ENCODE measurements at places on chromosomes 13 and 19. TPM values are rescaled to one million over a fixed set of nuclear protein-coding genes. Genes with fewer than 3 reads are reported as not detected.

Gene MEDAG
- 47.0 TPM for total RNA-seq

Gene IL12RB1
- total RNA-seq, result under 0.01 TPM

DNA sequence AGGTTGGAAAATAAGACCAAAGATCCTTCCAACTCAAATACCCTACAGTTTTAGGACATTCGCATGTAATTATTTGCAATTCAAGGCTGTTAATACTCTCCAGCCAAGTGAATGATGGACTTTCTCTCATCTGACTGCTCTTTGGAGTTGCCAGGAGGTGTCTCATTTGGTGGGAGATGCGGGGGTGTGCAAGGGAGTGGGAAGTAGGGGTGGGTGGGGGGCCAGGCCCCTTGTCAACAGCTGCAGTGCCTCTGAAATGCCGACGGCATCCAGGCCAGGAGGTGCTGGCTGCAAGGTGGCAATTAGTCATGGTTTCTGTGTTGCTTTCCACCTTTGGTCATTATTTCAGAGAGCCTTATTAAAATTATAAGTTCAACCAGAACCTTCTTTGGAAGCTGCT lies 121.5 kb downstream of the KL start:
- H3K36me3 ChIP-seq, result peaks cover 7% of the 10 kb centered on the region
- H3K4me1 ChIP-seq, result peaks cover 2% of the 10 kb centered on the region
- no peak overlapping the region for H3K4me3 ChIP-seq
- no peaks in the 10 kb centered on the region for H3K27me3 ChIP-seq

DNA sequence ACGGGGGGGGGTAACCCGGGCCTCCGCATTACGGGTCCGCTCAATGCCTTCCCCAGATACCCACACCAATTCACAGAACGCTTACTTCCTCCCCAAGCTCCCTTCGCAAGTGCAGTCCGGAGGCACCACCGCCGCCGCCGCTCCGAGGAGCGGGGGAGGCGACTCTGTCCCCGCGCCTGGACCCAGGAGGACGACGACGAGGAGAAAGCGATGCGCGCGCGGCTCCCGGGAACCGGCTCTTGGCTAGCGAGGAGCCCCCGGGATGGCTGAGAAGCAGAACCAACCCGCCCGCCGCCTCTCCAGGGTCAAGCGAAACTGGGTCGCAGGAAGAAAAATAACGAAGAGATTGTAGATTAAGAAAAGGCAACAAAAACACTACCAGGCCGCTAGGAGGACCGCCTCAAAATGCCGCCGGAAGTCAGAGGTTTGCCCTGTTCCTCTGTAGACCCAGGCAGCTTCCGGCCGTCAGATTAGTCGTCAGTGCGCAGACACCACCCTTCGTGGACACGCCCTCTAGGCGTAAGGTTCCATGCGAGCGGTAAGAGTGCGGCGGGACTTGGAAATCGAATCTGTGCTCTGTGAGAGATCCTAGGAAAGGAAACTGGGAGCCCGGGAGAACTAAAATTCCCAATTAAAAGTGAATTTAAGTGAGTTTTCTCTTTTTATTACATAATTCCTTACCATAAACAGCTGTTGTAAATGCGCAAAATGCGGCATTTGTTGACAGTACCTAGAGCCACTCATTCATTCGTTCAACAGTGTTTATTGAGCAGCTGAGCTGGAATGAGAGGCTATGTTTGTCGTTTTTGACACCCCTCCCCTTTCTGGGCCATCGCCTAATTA lies at the start of gene ZC3H13:
TSS of gene ZC3H13 (minus strand) at position 428 of the 843 bp plus-strand sequence. CDS start 7,239 bp downstream, outside the sequence.
- H3K27ac ChIP-seq, result peak within 1 kb of the TSS; percentile 89
- peaks cover 2% of the 10 kb centered on the region for H3K4me1 ChIP-seq
- H3K36me3 ChIP-seq, result no peaks in the 10 kb centered on the region
- no peaks in the 10 kb centered on the region for H3K27me3 ChIP-seq
- DNase-seq, result peak; percentile 97
- H3K4me3 ChIP-seq, result peak within 1 kb of the TSS; percentile 100

DNA sequence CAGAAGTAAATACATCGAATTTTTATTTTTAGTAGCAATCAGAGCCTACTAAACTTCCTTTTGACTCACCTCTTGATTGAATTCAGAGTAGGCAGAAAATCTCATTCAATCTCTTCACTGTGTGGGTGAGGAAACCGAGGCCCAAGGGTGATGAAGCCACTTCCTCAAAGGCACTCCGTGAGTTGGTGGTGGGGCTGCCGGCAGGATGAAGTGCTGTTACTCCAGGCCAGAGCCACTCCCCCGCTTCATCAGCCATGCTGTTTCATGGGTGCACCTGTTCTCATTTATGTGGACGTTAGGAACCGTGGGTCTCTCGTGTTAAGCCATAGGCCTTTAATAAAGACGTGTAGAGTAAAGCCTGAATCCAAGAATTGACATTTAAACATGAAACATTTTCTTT lies 13.2 kb downstream of the ING1 start:
- H3K27me3 ChIP-seq, result no peaks in the 10 kb centered on the region
- H3K4me3 ChIP-seq, result no peak overlapping the region
- no peak overlapping the region for H3K27ac ChIP-seq
- no peak for DNase-seq
- H3K4me1 ChIP-seq, result no peaks in the 10 kb centered on the region

DNA sequence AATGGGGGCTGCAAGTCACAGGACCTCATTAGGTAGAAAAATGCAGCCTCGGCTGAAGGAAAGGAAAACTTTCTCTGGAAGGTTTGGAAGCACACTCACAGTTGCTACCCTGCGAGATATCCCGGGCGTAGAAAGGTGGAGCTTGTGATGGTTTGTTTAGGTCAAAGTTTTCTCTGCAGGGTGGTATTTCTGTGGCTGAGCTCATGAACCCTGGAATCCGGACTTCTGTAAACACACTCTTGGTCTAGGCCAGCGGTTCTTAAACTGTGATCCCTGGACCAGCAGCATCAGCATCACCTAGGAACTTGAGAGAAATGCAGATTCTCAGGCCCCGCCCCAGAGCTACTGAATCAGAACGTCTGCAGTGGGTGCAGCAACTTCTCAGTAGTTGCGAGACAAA lies 3.3 kb upstream of the SLC15A1 start:
- H3K4me3 ChIP-seq, result no peak overlapping the region
- no peaks in the 10 kb centered on the region for H3K4me1 ChIP-seq
- no peak overlapping the region for H3K27ac ChIP-seq
- H3K27me3 ChIP-seq, result peaks cover 28% of the 10 kb centered on the region

- H3K4me1 ChIP-seq, result no peaks in the 10 kb centered on the region
- no peak for DNase-seq
- no peak overlapping the region for H3K4me3 ChIP-seq
- no peak overlapping the region for H3K27ac ChIP-seq
- H3K36me3 ChIP-seq, result peaks cover 18% of the 10 kb centered on the region
- H3K27me3 ChIP-seq, result no peaks in the 10 kb centered on the region
Observed at GRCh38 chr19:42200116-42200715, 17.3 kb downstream of the DEDD2 start.

DNA sequence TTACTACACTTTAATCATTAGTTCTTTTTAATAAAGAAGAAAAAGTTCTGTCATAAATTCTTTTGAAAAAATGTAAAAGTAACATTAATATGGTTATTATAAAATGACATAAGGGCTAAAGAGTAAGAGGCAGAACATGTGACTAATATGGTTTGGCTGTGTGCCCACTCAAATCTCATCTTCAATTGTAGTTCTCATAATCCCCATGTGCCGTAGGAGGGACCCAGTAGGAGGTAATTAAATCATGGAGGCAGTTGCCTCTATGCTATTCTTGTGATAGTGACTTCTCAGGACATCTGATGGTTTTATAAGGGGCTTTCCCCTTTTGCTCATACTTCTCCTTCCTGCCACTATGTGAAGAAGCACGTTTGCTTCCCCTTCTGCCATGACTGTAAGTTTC lies 104.5 kb downstream of the UGGT2 start:
- no peaks in the 10 kb centered on the region for H3K36me3 ChIP-seq
- no peak overlapping the region for H3K27ac ChIP-seq
- H3K4me3 ChIP-seq, result no peak overlapping the region
- H3K4me1 ChIP-seq, result no peaks in the 10 kb centered on the region

DNA sequence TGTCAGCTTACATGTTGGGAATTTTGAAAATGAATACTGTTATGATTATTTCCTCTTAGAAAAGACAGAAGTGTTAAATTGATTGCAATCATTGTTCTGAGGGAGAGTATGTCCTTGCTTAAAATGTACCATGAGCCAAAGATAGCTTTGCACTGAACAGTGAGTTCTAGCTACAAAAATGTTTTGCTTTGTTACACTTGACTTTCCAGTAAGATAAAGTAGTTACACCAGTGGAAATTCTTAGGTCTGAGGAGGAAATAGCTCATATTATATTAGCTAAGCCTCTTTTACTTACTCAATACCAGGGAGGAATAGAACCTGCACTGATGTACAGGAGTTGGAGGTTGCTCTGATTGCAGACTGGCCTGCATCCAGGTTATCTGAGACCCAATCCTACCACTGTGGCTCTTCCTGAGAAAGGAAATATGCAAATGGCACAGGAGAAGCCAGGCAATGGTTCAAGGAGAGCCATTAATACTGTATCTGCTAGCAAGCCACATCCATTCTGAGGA lies 53.0 kb upstream of the FBXL3 start:
- peaks cover 9% of the 10 kb centered on the region for H3K36me3 ChIP-seq
- no peaks in the 10 kb centered on the region for H3K27me3 ChIP-seq
- no peak overlapping the region for H3K4me3 ChIP-seq
- H3K27ac ChIP-seq, result no peak overlapping the region

GRCh38 chr13:41746259-41746658 lies 214.7 kb downstream of the VWA8 start:
- no peaks in the 10 kb centered on the region for H3K27me3 ChIP-seq
- no peak overlapping the region for H3K4me3 ChIP-seq
- DNase-seq, result peak; percentile 86
- no peaks in the 10 kb centered on the region for H3K36me3 ChIP-seq
- no peak overlapping the region for H3K27ac ChIP-seq
- H3K4me1 ChIP-seq, result peaks cover 2% of the 10 kb centered on the region

DNA sequence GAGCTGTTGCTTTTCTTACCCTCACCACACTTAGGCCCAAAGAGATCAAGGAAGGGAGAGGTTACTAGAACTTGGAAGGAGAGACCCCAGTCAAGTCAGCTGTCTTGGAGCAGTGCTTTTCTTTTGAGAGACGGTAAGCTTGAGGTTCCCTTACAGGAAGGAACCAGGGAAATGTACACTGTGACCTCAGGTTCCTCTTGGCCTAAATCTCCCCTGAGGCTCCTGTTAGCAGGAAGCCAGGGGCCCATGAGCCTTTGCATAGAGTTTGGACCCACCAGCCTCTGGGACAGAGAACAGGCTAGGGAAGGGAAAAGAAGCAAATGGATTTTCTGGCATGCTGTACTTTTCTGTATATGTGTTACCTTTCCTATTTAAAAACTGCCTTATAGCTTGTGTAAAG lies 5.9 kb upstream of the GPR18 start:
- no peaks in the 10 kb centered on the region for H3K36me3 ChIP-seq
- no peaks in the 10 kb centered on the region for H3K27me3 ChIP-seq
- no peak overlapping the region for H3K27ac ChIP-seq
- H3K4me1 ChIP-seq, result no peaks in the 10 kb centered on the region
- DNase-seq, result no peak
- H3K4me3 ChIP-seq, result no peak overlapping the region

DNA sequence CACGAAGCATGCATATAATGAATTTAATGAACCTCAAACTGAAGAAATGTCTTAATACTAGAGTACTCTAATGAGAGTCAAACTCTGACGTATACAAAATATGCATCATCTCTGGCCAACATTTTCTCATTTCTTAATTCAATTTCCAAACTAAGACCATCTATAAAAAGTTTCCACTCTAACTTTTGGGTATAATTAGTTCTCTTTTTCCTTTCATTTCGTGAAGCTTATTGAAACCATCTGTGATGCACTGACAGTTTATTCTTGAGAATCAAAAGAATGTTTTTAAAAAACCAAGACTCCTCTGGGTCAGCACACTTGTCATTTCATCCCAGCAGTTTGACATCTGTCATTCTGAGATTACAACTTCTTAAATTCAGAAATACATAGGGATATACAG lies 90.0 kb downstream of the CAB39L start:
- no peaks in the 10 kb centered on the region for H3K27me3 ChIP-seq
- H3K36me3 ChIP-seq, result no peaks in the 10 kb centered on the region
- DNase-seq, result no peak
- no peak overlapping the region for H3K4me3 ChIP-seq

DNA sequence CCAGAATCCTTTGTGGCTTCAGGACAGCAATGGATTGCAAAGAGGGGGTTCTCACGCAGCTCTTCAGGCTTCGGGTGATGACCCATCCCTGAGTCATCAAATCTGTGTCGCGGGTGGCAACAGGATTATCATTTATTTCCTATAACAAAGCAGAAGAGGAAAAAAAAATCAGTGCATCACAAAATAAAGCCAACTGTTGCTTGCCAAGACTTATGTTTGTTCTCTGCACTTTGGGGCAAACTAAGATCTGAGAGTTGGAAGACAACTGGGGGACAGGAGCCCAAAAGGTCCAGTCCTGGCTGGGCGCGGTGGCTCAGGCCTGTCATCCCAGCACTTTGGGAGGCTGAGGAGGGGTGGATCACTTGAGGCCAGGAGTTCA lies 6.4 kb downstream of the GNA15 start:
- no peaks in the 10 kb centered on the region for H3K27me3 ChIP-seq
- H3K36me3 ChIP-seq, result no peaks in the 10 kb centered on the region

GRCh38 chr13:28889086-28889732 lies 69.1 kb downstream of the MTUS2 start:
- H3K27me3 ChIP-seq, result no peaks in the 10 kb centered on the region
- H3K36me3 ChIP-seq, result no peaks in the 10 kb centered on the region
- H3K27ac ChIP-seq, result no peak overlapping the region
- H3K4me3 ChIP-seq, result no peak overlapping the region
- H3K4me1 ChIP-seq, result no peaks in the 10 kb centered on the region

DNA sequence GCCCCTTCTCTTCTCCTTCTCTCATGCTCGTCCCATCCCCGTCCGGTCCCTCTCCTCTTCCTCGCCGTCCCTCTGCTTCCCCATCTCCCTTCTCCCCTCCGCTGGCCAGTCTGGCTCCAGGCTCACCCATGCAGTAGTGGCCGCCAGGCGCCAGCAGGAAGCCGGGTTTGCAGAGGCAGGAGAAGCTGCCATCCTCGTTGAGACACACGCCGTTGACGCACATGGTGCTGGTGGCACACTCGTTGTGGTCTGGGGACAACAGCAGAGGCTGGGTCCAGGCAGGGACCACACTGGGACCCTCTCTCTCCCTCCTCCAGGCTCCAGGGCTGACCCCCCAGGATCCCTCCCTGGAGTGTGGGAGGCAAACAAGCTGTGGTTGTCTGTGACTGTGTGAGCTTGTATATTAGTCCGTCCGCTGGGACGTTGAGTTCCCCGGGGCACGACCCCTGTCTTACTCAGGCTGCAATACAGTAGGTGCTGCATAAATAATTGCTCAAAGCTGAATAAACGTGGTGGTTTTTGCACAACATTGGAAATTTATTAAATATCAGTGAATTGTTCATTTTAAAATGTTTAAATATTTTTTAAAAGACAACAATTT lies 16.4 kb downstream of the FBN3 start:
- no peaks in the 10 kb centered on the region for H3K36me3 ChIP-seq
- H3K4me1 ChIP-seq, result no peaks in the 10 kb centered on the region
- H3K27ac ChIP-seq, result no peak overlapping the region
- no peak overlapping the region for H3K4me3 ChIP-seq
- DNase-seq, result no peak

- H3K27ac ChIP-seq, result peak overlapping the region; percentile 49
- no peaks in the 10 kb centered on the region for H3K4me1 ChIP-seq
- peak; percentile 73 for DNase-seq
- no peaks in the 10 kb centered on the region for H3K36me3 ChIP-seq
- H3K27me3 ChIP-seq, result no peaks in the 10 kb centered on the region
Observed at GRCh38 chr13:49400755-49401659, 42.9 kb downstream of the CAB39L start.

- no peak overlapping the region for H3K27ac ChIP-seq
- no peak overlapping the region for H3K4me3 ChIP-seq
- H3K4me1 ChIP-seq, result peaks cover 13% of the 10 kb centered on the region
- peaks cover 32% of the 10 kb centered on the region for H3K36me3 ChIP-seq
- no peak for DNase-seq
Observed at GRCh38 chr13:114002009-114002544, 28.2 kb upstream of the C13orf46 start.

GRCh38 chr13:77989281-77989680 lies 70.7 kb upstream of the EDNRB start:
- H3K4me1 ChIP-seq, result no peaks in the 10 kb centered on the region
- DNase-seq, result no peak
- no peaks in the 10 kb centered on the region for H3K36me3 ChIP-seq
- H3K27ac ChIP-seq, result no peak overlapping the region
- H3K27me3 ChIP-seq, result no peaks in the 10 kb centered on the region
